ENCODE measurements at places on chromosomes 12 and 14.

DNA sequence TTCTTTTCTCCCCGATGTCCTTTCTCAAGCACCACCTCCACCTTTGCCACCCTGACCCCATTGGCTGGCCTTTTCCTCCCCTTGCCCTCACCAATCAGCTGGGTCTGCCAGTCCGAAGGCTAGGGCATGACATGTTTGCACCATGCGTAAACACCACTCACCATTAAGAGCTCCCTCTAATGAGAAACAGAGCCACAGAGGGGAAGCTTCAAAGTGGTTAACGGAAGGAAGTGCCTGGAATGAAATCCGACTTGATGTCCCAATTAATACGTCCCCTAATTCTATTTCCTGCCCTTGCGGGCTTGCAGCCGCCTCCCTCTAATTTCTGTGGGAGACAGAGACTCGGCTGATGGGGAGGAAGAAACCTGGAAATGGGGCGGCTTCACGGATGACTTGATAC lies 318.5 kb upstream of the TBX3 start:
- DNase-seq: no peak

DNA sequence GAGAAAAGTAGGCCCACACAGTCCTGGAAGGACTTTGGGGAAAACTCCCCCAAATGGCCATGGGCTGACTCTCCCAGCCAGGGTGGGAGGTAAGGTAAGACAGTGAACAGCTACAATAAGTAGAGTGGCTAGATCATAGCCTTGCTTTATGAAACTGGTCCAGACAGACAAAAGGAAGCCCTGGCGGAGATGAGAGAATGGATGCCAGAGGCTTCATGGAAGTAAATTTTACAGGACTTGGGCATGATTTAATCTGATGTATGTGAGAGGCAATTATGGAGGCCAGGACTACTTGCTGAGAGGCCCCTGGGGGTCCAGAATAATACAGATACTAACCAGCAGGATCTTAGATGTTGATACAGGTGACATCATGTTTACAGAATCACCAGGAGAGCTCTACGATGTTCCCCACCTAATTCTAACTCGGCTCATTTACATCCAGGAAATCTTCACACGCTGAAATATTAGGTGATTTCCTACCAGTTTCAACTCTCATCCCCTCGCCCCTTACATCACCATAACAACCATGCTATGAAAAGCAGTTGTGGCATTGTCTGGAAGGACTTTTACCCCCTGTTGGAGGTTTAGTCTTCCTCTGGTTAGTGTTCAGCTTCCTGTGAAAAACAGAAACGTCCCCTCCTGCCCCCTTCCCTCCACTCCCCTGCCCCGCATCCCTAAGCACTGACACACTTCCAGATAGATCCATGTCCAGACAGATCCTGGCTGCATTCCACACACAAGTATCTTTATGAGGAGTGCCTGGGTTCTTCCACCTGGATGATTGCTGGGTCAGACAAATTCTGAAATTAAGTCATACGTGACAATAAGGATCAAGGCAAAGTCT lies 39.5 kb upstream of the NT5DC3 start:
- DNase-seq: no peak

GRCh38 chr12:89461649-89462612 lies 62.7 kb downstream of the GALNT4 start:
- no peak for DNase-seq

DNA sequence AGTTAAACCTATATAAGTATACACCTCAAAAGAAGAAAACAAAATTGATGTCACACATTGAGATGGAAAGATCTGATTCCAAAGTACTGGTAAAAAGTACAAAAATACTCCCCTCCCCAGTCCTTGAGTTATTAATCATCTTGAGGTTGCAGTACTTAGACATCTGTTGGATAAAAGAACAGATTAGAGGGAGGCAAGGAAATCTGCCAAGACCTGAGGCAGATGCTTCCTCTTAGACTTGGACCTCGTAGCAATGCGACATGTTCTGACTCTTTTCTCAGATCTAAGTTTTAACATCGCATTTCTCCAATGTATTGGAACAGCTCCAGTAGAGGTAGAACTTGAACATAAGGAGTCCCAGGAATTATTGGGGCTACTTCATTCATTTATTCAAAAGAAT lies 187.9 kb upstream of the GRIN2B start:
- DNase-seq: no peak

DNA sequence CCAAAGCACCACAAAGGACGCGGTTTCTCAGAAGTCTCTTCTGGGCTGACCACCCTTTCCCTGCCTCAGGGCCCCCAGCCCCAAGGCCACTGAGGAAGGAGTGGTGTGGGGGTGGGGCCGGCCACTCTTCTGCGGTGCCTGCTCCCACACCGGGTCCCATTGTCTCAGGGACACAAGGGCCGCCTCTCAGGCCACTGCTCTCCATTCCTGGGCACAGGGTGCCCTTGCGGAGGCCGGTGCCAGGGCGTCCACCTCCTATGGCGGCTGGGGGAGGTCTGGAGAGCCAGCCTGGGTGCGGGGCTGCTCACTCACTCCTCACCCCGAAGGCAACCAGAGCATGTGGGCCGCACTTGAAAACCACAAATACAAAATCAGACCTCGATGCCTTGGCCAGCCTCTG lies 44.1 kb downstream of the PRIMA1 start:
- DNase-seq: no peak

DNA sequence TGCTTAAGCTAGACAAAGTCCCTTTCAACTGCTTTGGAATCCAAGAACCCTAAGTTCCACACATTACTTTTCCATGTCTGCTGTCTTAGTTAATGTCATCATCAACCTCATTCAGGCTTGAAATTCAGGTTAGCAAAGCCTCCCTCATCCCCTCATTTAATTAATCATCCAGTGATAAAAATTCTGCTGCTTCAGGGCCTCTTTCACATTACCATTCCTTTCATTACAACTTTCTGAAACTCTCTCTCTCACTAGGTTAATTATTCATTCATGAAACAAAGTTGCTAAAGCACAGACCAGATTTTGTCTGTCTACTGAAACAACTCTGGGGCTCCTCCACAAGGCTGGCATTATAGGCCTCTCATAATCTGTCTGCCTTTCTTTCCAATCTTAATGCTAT lies 9.4 kb upstream of the VTI1B start:
- DNase-seq: no peak

DNA sequence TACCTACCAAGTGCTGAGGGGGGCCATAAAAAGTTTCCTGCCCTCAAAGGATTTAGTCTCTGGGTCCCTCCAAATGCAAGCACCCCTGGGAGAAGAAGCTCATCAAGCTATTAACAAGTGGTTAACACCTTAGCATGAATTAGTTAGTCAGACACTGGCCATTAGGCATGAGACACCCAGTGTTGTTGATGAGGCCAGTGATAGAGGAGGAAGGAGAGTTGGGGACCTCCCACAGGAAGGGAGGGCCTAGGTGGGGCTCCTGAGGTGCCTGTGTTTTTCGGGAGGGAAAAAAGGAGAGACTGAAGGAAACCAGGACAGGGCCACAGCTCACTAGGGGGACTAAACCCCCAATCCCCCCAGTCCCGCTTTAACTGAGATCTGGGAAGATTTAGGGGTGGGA lies 4.5 kb upstream of the KRT71 start:
- no peak for DNase-seq

- no peak for DNase-seq
Observed at GRCh38 chr12:80412343-80412953, 31.6 kb upstream of the PTPRQ start.

DNA sequence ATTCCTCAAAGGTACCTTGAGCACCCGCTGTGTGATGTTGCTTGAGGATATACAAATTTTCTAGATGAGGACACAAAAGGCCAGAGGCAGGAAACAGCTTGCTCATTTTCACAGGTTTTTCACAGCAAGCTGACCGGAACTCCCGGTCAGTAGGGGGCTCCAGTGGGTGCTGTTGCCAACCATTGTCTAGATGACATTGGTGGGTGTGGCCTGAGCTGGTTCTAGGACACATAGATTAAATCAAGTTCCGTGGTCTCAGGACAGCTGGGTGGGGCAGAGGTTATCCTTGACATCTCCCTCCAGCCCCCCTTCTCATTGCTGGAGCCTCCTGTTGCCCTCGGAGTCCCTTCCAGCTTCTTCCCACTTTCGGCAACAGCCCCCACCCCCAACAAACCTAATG lies 153.6 kb upstream of the FKBP4 start:
- DNase-seq: no peak

GRCh38 chr14:69755784-69756183 lies 11.2 kb upstream of the SRSF5 start:
- DNase-seq: no peak

DNA sequence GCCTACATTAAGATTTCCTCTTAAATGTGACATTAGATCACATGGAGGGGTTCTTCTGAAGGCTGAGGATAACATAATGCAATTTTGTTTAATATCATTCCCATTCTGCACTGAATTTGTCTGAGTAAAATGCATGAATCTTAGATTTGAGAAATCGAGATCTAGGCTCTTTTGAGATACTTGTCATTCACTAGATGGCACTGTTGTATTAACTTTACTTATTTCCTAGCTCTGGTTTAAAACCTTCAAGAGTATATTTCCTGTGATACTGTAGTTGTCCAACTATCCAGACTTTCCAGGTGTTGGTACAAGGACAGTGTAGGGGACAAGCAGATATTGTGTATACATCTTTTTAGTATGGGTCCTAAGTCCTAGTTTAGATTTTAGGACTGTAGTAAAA lies 91.7 kb upstream of the SEL1L start:
- DNase-seq: no peak

GRCh38 chr14:101862711-101863110 lies 101.2 kb downstream of the PPP2R5C start:
- DNase-seq: no peak

- no peak for DNase-seq
Observed at GRCh38 chr12:15146585-15146984, 74.6 kb downstream of the RERG start.

- DNase-seq: no peak
Observed at GRCh38 chr12:62372825-62373224, 93.8 kb upstream of the MON2 start.

- DNase-seq: no peak
Observed at GRCh38 chr12:105228494-105228893, 7.5 kb downstream of the APPL2 start.

- DNase-seq: no peak
Observed at GRCh38 chr14:89814126-89814525, 140.4 kb downstream of the EFCAB11 start.

- DNase-seq: no peak
Observed at GRCh38 chr12:14931791-14932560, 6.4 kb downstream of the ERP27 start.

DNA sequence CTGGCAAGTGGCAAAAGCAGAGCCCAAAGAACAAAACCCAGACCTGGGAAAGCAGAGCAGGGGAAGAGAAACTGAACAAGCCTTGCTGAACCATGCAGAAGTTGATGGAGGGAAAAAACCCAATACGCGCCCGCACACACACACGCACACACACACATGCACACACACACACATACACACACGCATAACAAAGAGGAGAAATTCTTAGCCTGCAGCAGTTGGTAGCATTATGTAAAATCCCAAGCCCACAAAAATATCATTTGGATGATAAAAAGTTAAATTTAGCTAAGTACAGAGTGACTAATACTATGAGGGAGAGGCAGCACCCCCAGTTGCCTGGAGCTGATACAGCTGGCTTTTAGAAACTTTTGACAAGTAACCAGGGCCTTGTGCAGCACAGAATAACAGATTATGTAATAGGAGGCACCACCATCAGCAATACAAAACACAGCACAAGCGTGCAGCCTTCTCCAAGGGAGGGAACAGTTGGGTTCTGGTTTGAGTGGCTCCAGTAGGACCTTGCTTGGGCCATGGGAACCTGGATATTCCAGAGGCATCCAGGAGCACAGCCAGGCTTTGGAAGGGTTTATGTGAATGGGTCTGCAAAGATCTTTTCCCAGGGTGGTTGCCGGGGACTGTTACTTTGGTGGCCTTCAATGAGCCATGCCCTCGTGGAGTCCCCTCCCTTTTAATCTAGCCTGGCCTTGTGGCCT lies 35.3 kb downstream of the PITPNM2 start:
- no peak for DNase-seq

- no peak for DNase-seq
Observed at GRCh38 chr12:69447892-69448291, 22.3 kb upstream of the FRS2 start.

- no peak for DNase-seq
Observed at GRCh38 chr14:80135305-80136088, 75.8 kb downstream of the DIO2 start.

DNA sequence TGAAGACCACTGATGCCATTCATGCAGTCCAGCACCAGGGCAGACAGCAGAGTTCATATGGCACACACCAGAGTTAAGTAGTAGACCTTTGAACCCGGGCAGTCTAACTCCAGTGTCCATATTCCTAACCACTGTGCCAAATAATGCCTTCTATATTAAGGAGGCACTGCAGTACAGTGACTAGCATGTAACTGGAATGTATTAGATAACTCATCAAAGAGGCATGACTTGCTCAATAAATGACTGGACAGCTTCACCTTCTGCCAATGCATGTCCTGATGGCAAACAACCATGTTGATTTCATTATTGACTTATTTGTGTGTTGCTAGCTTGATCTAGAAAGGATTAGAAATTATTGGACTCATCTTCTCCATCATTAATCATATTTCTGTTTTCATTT lies 40.2 kb downstream of the DACT1 start:
- no peak for DNase-seq

GRCh38 chr12:80222261-80222660 lies 122.9 kb downstream of the OTOGL start:
- no peak for DNase-seq

DNA sequence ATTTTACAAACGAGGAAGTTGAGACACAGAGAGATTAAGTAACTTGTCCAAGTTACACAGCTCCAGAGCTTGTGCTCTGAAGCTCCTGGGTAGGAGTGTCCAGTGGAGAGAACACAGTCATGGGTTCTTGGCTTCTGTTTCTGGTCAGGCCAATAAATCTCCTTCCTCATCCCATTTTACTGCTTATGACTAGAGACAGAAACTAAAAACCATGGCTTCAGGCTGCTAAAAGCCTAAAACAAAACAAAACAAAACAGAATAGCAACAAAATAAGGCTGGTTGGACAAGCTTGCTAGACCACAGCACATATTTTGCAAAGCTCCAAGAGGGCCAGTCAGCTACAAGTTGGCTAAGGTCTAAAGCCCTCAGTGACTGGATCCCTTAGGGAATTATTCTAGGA lies 49.8 kb downstream of the PTGER2 start:
- DNase-seq: no peak

Measured in GM12891 (cell line).